ENCODE measurements at places on chromosomes 1 and 21.

DNA sequence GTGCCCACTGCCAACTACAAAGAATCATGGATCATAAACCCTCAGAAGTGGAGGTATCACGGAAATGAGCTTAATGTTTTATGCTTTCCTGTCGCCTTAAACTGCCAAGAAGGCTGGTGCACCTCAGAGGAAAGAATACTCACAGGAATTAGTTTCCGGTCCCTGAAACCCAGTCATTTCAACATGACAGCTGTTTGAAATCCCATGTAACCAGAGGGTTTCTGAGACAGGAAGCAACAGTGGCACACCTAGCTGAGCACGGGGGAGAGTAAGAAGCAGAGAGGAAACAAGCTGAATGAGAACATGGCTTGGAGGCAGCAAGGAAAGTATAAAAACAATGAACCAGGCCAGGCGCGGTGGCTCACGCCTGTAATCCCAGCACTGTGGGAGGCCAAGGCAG lies 3.9 kb downstream of the JAK1 start:
- H3K36me3 ChIP-seq = peaks cover 24% of the 10 kb centered on the region
- H3K27me3 ChIP-seq = no peaks in the 10 kb centered on the region
- DNase-seq = peak; percentile 38
- peak overlapping the region; percentile 82 for H3K27ac ChIP-seq
- H3K4me3 ChIP-seq = peak overlapping the region; percentile 80
- H3K4me1 ChIP-seq = peaks cover 59% of the 10 kb centered on the region

- no peak for DNase-seq
- H3K4me1 ChIP-seq = peaks cover 11% of the 10 kb centered on the region
- H3K36me3 ChIP-seq = peaks cover 11% of the 10 kb centered on the region
- no peak overlapping the region for H3K4me3 ChIP-seq
- H3K27me3 ChIP-seq = no peaks in the 10 kb centered on the region
- H3K27ac ChIP-seq = no peak overlapping the region
Observed at GRCh38 chr21:45130324-45130774, 56.0 kb downstream of the ADARB1 start.

DNA sequence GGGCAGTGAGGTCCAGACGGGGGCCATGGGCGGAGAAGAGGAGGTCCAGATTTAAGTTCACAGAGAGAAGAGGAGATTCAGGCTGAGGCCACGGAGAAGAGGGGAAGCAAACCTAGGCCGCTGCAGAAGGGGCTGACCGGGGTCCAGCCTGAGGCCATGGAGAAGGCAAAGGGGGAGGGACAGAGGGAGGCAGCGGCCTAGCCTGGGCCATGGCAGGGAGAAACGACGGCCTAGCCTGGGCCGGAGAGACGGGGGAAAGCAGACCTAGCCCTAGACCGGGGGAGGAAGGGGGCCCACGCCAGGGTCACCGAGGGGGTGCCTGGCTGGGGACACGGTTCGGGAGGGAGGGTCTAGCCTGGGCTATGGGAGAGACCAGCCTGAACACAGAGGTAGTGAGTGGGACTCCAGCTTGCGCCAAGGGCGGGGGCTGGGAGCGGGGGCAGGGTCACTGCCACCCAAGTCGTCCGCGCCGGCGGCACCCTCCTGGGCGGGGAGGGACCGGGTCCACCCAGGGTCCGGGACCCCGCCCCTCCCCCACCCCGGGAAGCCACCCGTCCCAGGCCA lies 459 bp downstream of the CAPZB start:
- peak overlapping the region; percentile 91 for H3K27ac ChIP-seq
- peaks cover 52% of the 10 kb centered on the region for H3K4me1 ChIP-seq
- DNase-seq = no peak
- H3K27me3 ChIP-seq = no peaks in the 10 kb centered on the region
- H3K36me3 ChIP-seq = peaks cover 38% of the 10 kb centered on the region

DNA sequence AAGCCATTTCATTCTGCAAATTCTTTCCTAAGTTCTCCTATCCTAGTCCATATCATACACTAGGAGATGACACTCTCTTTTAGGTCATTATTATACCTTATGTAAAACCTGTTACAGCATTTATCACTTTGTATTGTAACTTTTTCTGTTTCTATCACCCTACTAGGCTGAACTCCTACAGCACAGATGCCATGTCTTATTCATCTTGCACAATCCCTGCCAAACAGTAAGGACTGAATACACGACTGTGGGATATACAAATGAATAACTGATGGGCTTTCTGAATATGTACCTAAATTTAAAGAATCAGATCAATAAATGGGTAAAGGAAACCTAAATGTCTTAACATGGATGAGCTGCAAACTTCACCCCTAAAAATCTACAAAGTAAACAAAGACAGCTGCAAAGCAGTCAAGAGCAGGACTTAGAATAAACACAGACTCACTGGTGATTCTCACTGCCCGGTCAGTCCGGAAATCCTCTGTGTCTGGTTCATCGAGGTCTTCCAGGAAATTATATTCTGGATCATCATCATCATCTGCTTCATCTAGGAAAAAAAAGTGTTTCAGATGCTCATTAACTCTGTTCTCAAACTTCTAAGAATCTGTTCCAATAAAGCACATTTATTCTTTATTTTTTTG lies 62.3 kb downstream of the GON4L start:
- H3K27ac ChIP-seq = no peak overlapping the region
- H3K27me3 ChIP-seq = no peaks in the 10 kb centered on the region
- peaks cover 31% of the 10 kb centered on the region for H3K36me3 ChIP-seq
- H3K4me3 ChIP-seq = no peak overlapping the region
- no peak for DNase-seq

GRCh38 chr1:219782929-219783328 lies 145.4 kb downstream of the SLC30A10 start:
- DNase-seq = no peak
- no peak overlapping the region for H3K27ac ChIP-seq
- no peaks in the 10 kb centered on the region for H3K4me1 ChIP-seq
- no peaks in the 10 kb centered on the region for H3K36me3 ChIP-seq

DNA sequence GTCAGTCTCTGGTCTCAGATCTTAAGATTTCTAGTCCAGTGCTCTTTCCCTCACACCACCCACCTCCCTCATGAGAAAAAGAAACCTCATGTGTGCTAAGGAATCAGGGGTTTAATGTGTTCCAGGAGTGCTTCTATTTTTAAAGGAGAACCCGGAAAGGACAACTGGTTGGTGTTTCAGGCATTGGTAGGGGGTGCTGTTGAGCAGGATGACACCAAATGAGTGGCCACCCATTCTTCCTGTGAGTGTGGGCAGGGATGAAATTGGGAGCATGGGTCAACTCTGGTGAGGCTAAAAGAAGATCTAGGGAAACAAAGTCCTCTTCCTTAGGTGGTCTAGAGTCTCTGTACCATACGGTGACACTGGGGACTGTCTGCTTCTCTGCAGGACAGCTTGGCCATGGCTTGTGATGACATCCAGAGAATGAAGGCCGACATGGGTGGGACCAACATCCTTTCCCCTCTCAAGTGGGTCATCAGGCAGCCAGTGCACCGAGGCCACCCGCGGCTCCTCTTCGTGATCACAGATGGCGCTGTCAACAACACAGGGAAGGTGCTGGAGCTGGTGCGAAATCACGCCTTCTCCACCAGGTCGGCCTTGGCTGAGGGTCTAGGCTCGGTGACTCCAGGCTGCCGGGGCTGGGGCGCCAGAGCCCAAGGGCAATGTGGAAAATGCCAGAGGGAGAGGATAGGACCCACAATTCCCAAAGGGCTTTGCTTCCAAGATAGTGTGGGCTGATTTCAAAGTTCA lies 39.3 kb downstream of the VWA5B1 start:
- no peak overlapping the region for H3K27ac ChIP-seq
- H3K4me3 ChIP-seq = no peak overlapping the region
- DNase-seq = no peak
- H3K27me3 ChIP-seq = peaks cover 27% of the 10 kb centered on the region

- no peak overlapping the region for H3K27ac ChIP-seq
- H3K4me1 ChIP-seq = no peaks in the 10 kb centered on the region
- no peaks in the 10 kb centered on the region for H3K27me3 ChIP-seq
- no peak overlapping the region for H3K4me3 ChIP-seq
- no peak for DNase-seq
- H3K36me3 ChIP-seq = no peaks in the 10 kb centered on the region
Observed at GRCh38 chr1:115242543-115242942, 95.5 kb downstream of the NGF start.

- no peak overlapping the region for H3K27ac ChIP-seq
- peaks cover 21% of the 10 kb centered on the region for H3K4me1 ChIP-seq
- no peaks in the 10 kb centered on the region for H3K27me3 ChIP-seq
- H3K4me3 ChIP-seq = no peak overlapping the region
- DNase-seq = no peak
Observed at GRCh38 chr21:42222386-42222785, 3.4 kb downstream of the ABCG1 start.

DNA sequence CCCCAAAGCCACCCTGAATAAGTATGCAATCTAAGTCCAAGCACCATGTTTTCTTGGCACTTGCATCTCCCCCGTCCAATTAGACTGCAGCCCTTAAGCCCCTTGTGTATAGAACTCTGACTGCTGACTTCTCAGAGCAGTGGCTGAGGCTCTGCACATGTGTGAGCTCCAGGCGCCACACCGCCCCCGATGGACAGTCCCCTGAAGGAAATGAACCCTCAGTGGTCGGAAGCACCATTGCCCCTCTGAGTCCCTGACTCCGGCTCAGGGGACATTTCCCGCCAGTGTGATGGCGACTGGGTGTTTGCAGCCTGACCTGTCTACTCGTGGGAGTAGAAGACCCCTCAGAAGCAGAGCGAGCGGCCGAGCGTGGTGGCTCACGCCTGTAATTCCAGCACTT lies 37.2 kb upstream of the SCCPDH start:
- DNase-seq = no peak
- no peak overlapping the region for H3K4me3 ChIP-seq
- no peaks in the 10 kb centered on the region for H3K36me3 ChIP-seq
- H3K27ac ChIP-seq = no peak overlapping the region
- no peaks in the 10 kb centered on the region for H3K27me3 ChIP-seq

DNA sequence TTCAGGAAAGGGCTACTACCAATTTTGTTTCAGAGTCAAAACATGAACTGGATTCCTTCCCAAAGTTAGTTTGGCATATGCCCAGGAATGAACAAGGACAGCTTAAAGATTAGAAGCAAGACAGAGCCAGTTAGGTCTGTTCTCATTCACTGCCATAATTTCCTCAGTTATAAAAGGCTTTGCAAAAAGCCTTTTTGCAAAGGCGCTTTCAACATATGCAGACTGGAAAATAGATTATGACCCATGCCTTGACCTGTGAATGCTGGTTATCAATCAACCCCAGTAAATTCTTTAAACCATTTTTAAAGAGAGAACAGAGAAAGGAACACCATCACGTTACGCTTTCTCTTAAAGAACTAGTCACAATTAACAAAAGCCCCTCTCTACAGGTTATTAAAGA lies 1.7 kb upstream of the FRRS1 start:
- no peak overlapping the region for H3K4me3 ChIP-seq
- H3K27ac ChIP-seq = no peak overlapping the region
- H3K27me3 ChIP-seq = peaks cover 46% of the 10 kb centered on the region
- peaks cover 1% of the 10 kb centered on the region for H3K36me3 ChIP-seq
- DNase-seq = no peak

GRCh38 chr21:26794597-26795411 lies 50.4 kb downstream of the ADAMTS1 start:
- no peaks in the 10 kb centered on the region for H3K27me3 ChIP-seq
- no peak overlapping the region for H3K4me3 ChIP-seq
- no peak for DNase-seq

Data from T-helper 2 cell treated with Interferon-gamma antibody and Interleukin-4, amounts not matched to agents 5 μg/mL and 100 μg/mL, for 36 hours (primary cell).